ENCODE measurements at places on chromosomes 6 and 20. TPM values are rescaled to one million over a fixed set of nuclear protein-coding genes. Genes with fewer than 3 reads are reported as not detected.

The SEL1L2 gene
- total RNA-seq: not detected

GRCh38 chr6:134466771-134467525 lies 149.0 kb upstream of the SGK1 start:
- no peak for DNase-seq

DNA sequence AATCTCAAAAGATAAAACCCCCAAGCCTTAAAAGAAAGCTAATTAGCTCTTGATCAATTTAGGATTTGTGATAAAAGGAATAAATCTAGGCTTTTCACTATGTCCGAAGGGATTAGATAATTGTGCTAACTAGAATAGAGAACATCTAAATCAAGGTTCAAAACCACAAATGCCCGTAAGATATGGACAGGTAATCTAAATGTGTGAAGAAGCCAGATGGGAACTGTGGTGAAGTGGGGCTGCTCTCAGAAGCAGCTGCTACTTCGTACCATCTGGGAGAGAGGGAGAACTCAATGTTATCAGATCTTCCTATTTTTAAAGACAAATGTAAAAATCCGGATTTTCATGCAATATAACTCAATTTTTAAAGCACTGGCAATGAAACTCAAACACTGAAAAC lies 44.2 kb downstream of the NCOA6 start:
- no peak for DNase-seq

DNA sequence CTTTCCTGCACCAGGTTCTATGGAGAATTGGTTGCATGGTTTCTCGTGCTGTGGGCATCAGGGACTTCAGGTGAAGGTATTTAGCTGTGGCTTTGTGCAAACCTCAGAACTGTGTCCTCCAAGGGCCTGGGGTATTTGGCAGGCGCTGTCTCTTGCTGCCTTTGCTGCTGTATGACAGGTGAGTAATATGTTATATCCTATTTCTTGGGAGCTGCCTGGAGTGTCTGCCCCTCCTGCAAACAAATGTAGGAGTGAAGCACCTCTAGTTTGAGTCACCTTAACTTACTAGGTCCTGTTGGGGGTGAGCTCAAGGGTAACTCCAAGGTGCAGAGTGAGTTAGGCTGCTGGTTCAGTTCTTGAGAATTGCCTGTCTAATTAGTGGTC lies 177.7 kb upstream of the RNF24 start:
- no peak for DNase-seq

The AVP gene
- total RNA-seq: not detected

DNA sequence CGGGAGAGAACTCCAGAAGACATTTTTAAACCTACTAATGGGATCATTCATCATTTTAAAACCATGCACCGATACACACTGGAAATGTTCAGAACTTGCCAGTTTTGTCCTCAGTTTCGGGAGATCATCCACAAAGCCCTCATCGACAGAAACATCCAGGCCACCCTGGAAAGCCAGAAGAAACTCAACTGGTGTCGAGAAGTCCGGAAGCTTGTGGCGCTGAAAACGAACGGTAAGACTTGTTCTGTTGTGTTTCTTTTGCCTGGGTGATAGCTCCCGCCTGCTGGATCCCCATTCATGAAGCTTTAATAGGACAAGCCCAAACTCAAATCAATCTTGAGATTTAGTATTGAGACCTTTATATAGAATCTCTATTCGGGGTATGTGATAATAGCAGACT lies 4.2 kb downstream of the TNFAIP3 start:
- DNase-seq: no peak

Measured in type B pancreatic cell (in vitro differentiated cells).